ENCODE measurements at places on chromosomes 16 and 17.
A peak's percentile ranks its signal among the peaks of the same experiment; 100 is the strongest.

DNA sequence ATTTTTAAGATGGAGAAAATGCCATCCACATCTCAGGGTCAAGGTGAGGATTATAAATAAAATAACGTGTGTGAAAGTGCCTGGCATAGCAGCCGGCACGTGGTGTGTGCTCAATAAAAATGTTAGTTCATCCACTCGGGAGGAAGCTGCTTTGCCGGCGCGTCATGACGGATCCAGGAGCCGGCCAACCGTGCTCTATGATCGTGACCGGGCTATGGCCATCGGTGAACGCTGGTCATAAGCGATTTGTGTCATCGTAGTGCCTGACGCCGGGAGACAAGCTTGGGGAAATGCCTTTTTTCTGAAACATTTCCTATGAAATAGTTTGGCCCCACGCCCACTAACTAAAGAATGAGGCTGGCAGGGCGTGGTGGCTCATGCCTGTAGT lies 74.0 kb downstream of the CMC2 start:
- DNase-seq, result peak; percentile 79

DNA sequence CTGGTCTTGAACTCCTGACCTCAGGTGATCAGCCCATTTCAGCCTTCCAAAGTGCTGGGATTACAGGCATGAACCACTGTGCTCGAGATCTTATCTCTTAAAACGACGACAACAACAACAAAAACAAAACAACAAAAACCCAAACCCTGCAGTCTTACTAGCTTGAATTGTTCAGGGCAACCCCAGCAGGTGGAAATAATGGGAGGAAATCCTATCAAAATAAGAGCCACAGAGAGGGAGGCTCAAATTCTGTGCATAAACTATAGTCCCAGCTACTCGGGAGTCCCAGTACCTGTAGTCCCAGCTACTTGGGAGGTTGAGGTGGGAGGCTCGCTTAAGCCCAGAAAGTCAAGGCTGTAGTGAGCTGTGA lies 16.5 kb upstream of the ATP6V0A1 start:
- no peak for DNase-seq

- peak; percentile 87 for DNase-seq
These were observed 23.3 kb upstream of the CDRT4 start for GRCh38 chr17:15490634-15491261.

- DNase-seq, result no peak
These were observed 17.0 kb downstream of the MGAT5B start for GRCh38 chr17:76884995-76885893.

GRCh38 chr17:34283571-34283970 lies 2.0 kb upstream of the CCL11 start:
- DNase-seq, result no peak

GRCh38 chr17:17379197-17379991 lies 76.2 kb downstream of the NT5M start:
- DNase-seq, result no peak

GRCh38 chr16:55203570-55203969 lies 120.4 kb upstream of the IRX6 start:
- no peak for DNase-seq

GRCh38 chr16:87308826-87309225 lies 8.4 kb downstream of the C16orf95 start:
- DNase-seq, result no peak

- DNase-seq, result no peak
These were observed 223.5 kb upstream of the N4BP1 start for GRCh38 chr16:48833461-48833860.

GRCh38 chr17:43171586-43172487 lies 823 bp downstream of the NBR1 start:
- peak; percentile 80 for DNase-seq

All from sigmoid colon (tissue), 7 donors.